ENCODE measurements at places on chromosomes 7 and 10. TPM values are rescaled to one million over a fixed set of nuclear protein-coding genes. Genes with fewer than 3 reads are reported as not detected.

Gene SDK1
- 47.4 TPM for total RNA-seq

Gene PON1
- not detected for total RNA-seq

- DNase-seq = no peak
Measured at GRCh38 chr7:15057272-15057671, 154.7 kb upstream of the DGKB start.

DNA sequence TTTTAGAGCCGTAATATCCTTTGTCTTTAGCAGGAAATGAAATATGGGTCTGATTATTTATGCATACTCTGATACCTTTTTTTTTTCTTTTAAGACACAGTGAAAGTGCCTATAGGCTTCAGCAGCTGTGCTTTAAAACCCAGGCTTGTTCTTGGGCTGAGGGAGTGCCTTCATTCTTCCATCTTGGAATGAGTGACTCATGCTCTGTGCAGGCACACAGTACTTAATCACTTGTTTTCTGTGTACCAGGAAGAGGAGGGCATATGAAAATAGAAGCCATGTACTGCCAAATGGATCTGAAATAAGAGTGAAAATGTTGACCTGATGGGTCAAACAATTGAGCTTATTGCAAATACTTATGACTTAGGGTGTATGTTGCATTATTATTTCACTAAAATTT lies 12.0 kb downstream of the INPP5F start:
- no peak for DNase-seq

- no peak for DNase-seq
Measured at GRCh38 chr10:103715430-103715829, 139.9 kb downstream of the SH3PXD2A start.

GRCh38 chr10:67151471-67151870 lies 225.6 kb downstream of the LRRTM3 start:
- DNase-seq = no peak

- no peak for DNase-seq
Measured at GRCh38 chr10:26805567-26806245, 55.1 kb downstream of the ABI1 start.

- DNase-seq = no peak
Measured at GRCh38 chr7:148701414-148701813, 2.7 kb downstream of the CUL1 start.

- DNase-seq = no peak
Measured at GRCh38 chr10:125871338-125871737, 9.8 kb downstream of the DHX32 start.

- DNase-seq = no peak
Measured at GRCh38 chr10:122657729-122658128, 41.9 kb downstream of the C10orf120 start.

- DNase-seq = no peak
Measured at GRCh38 chr10:126218778-126219649, 169.3 kb downstream of the ADAM12 start.

Data from Panc1 (cell line).